ENCODE measurements at places on chromosomes 16 and 17. TPM values are rescaled to one million over a fixed set of nuclear protein-coding genes. Genes with fewer than 3 reads are reported as not detected.

DNA sequence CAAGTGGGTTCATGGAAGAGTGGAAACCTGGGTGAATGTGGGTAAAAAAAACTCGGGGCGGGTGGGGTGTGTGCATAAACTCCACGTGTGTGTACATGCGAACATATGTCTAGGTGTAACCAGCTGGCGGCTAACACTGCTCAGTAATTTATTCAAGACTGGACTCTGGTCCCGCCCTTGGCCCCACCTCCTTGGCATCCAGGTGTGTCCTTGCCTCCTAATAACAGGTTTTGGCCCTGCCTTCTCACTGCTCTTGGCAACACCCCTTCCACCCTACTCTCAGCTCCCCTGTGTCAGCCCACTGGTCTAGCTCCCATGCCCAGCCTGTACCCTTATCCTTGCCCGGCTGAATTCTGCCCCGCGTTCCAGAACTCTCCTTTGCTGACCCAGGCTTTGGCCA is 8.3 kb downstream of the FLII start:
- no peak for DNase-seq
- H3K4me3 ChIP-seq = no peak overlapping the region
- H3K27me3 ChIP-seq = no peaks in the 10 kb centered on the region
- H3K27ac ChIP-seq = no peak overlapping the region
- peaks cover 49% of the 10 kb centered on the region for H3K36me3 ChIP-seq

TBX2 gene
- total RNA-seq = 23.8 TPM

- H3K4me1 ChIP-seq = peaks cover 16% of the 10 kb centered on the region
- no peak overlapping the region for H3K27ac ChIP-seq
- no peak overlapping the region for H3K4me3 ChIP-seq
- DNase-seq = no peak
- no peaks in the 10 kb centered on the region for H3K27me3 ChIP-seq
Measured at GRCh38 chr17:75267411-75268232, 3.4 kb downstream of the MIF4GD start.

GRCh38 chr17:17812211-17813054 is 24.4 kb downstream of the SREBF1 start:
- H3K27me3 ChIP-seq = no peaks in the 10 kb centered on the region
- peaks cover 3% of the 10 kb centered on the region for H3K36me3 ChIP-seq
- H3K4me1 ChIP-seq = peaks cover 3% of the 10 kb centered on the region
- peak overlapping the region; percentile 85 for H3K27ac ChIP-seq

GRCh38 chr17:78774453-78774852 is 7.6 kb downstream of the CYTH1 start:
- H3K27ac ChIP-seq = peak overlapping the region; percentile 39
- no peak for DNase-seq
- H3K27me3 ChIP-seq = no peaks in the 10 kb centered on the region
- H3K4me3 ChIP-seq = peak overlapping the region; percentile 27
- H3K4me1 ChIP-seq = peaks cover 3% of the 10 kb centered on the region

- no peak overlapping the region for H3K27ac ChIP-seq
- H3K4me1 ChIP-seq = no peaks in the 10 kb centered on the region
- H3K4me3 ChIP-seq = no peak overlapping the region
- H3K36me3 ChIP-seq = no peaks in the 10 kb centered on the region
- H3K27me3 ChIP-seq = no peaks in the 10 kb centered on the region
- DNase-seq = no peak
Measured at GRCh38 chr16:14335297-14335696, 264.2 kb downstream of the MRTFB start.

DNA sequence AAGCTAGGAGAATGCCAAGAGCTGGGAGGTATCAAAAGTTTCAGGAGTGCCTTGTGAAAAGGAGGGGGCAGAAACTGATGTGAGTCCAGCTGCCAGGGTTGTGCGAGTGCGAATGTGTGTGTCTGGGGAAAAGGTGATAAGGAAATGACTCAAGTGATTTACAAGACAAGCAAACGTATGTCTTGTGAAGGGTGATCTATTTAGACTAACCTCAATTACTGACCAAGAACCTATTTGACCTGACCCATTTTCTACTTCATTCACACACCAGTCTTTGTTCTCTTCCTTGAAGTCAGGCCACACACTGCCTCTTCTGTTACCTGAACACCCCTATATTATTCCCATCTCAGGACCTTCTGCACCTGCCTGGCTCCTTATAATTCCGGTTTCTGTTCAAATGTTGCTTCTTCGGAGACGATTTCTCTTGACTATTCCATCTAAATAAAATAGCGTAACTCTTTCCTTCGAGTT is 1.0 kb downstream of the GDE1 start:
- no peak for DNase-seq
- no peaks in the 10 kb centered on the region for H3K27me3 ChIP-seq
- H3K4me3 ChIP-seq = peak overlapping the region; percentile 92

- H3K4me1 ChIP-seq = no peaks in the 10 kb centered on the region
- no peak overlapping the region for H3K4me3 ChIP-seq
- no peak for DNase-seq
- no peaks in the 10 kb centered on the region for H3K27me3 ChIP-seq
- H3K36me3 ChIP-seq = no peaks in the 10 kb centered on the region
Measured at GRCh38 chr17:62720126-62720850, 87.8 kb downstream of the MARCHF10 start.

- H3K27ac ChIP-seq = no peak overlapping the region
- DNase-seq = no peak
- no peak overlapping the region for H3K4me3 ChIP-seq
- no peaks in the 10 kb centered on the region for H3K36me3 ChIP-seq
Measured at GRCh38 chr17:33202021-33202420, 91.1 kb downstream of the ASIC2 start.

BCAR1 gene
- total RNA-seq = 57.3 TPM

TNS4 gene
- total RNA-seq = not detected

- H3K4me3 ChIP-seq = no peak overlapping the region
- H3K27ac ChIP-seq = no peak overlapping the region
- peak; percentile 66 for DNase-seq
Measured at GRCh38 chr17:42067371-42068091, 17.1 kb upstream of the C17orf113 start.

- no peak within 1 kb of the TSS for H3K27ac ChIP-seq
- H3K27me3 ChIP-seq = peaks cover 62% of the 10 kb centered on the region
- H3K4me1 ChIP-seq = no peaks in the 10 kb centered on the region
- H3K36me3 ChIP-seq = no peaks in the 10 kb centered on the region
- DNase-seq = no peak
Measured at GRCh38 chr16:12901597-12902461, at the start of gene SHISA9. Gene SHISA9 (plus strand): TSS chr16:12901598.

FOXF1 gene
- 0.21 TPM for total RNA-seq

GP2 gene
- 2.4 TPM for total RNA-seq

DNA sequence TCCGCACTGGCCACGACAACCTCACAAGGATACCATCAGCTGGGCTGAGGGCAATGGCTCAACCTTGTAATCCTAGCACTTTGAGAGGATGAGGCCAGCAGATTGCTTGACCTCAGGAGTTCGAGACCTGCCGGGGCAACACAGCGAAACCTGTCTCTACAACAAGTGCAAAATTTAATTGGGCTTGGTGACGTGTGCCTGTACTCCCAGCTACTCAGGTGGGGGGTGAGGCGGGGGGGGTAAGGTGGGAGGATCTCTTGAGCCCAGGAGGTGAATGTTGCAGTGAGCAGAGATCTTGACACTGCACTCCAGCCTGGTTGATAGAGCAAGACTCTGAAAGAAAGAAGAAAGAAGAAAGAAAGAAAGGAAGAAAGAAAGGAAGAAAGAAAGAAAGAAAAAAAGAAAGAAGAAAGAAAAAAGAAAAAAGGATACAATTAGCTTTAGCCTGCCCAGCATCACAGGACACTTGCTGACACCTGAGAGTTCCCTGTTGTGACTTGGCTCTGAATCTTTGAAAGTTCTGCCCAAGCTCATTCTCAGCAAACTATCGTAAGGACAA is 5.2 kb upstream of the MT1E start:
- H3K4me1 ChIP-seq = no peaks in the 10 kb centered on the region
- DNase-seq = no peak
- H3K27ac ChIP-seq = no peak overlapping the region
- H3K4me3 ChIP-seq = no peak overlapping the region
- no peaks in the 10 kb centered on the region for H3K27me3 ChIP-seq

TTLL6 gene
- 4.8 TPM for total RNA-seq

DNA sequence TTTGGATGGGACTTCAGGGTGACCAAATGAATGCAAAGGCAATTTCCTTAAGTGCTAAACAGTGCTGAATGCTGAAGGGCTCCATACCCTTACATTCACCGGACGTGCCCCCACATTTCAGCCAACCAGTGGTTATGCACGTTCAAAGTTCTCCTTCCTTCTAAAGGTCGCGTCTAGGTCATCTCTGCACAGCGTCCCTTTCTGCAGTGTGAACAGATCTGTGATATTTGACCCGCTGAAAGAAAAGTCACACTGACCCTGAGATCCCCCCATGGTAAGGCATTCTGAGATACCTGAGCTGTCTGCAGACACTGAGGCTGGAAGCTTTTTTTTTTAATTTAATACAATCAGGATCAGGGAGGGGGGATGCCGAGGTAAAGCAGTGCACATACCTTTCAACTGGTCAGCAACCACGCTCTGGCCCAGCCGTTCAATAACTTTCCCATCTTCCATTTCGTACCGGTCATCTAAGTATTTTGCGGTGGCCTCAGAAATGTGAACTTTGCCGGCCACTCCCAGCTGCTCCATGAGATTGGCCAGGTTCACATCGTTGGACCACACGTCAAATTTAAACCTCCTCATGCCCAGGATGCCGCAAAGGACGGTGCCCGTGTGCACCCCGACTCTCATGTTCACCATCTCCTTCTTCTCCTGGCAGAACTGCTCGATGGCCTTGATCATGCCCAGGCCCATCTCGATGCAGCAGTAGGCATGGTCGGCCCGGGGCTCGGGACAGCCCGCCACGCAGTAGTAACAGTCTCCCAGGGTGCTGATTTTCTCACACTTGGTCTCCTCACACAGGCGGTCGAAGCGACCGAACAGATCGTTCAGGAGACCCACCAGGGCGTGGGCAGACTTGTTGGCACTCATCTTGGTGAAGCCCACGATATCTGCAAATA is 2.6 kb downstream of the ADCY9 start:
- no peak overlapping the region for H3K4me3 ChIP-seq
- H3K27ac ChIP-seq = no peak overlapping the region
- H3K36me3 ChIP-seq = peaks cover 10% of the 10 kb centered on the region

SPIRE2 gene
- total RNA-seq = 7.2 TPM

PIK3R5 gene
- total RNA-seq = 62.1 TPM

DNA sequence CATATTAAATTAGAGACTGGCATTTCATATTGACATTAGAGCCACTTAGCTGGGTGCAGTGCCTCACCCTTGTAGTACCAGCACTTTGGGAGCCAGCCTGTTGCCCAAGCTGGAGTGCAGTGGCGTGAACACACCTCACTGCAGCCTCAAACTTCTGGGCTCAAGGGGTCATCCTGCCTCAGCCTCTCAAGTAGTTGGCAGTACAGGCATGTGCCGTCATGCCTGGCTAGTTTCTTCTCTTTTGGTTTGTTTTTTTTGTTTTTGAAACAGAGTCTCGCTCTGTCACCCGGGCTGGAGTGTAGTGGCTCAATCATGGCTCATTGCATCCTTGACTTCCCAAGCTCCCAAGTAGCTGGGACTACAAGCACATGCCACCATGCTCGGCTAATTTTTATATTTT is 8.7 kb downstream of the PPM1E start:
- no peaks in the 10 kb centered on the region for H3K36me3 ChIP-seq
- peaks cover 19% of the 10 kb centered on the region for H3K27me3 ChIP-seq
- DNase-seq = no peak

SLC13A2 gene
- not detected for total RNA-seq

- DNase-seq = no peak
- no peak overlapping the region for H3K27ac ChIP-seq
- peaks cover 21% of the 10 kb centered on the region for H3K36me3 ChIP-seq
- peaks cover 47% of the 10 kb centered on the region for H3K4me1 ChIP-seq
- no peaks in the 10 kb centered on the region for H3K27me3 ChIP-seq
Measured at GRCh38 chr17:79000396-79001189, 9.0 kb downstream of the CANT1 start.

GRCh38 chr16:25270577-25270976 is 12.9 kb upstream of the ZKSCAN2 start:
- H3K27ac ChIP-seq = no peak overlapping the region
- H3K36me3 ChIP-seq = no peaks in the 10 kb centered on the region
- H3K4me1 ChIP-seq = no peaks in the 10 kb centered on the region
- no peak overlapping the region for H3K4me3 ChIP-seq
- no peak for DNase-seq

GRCh38 chr16:23156946-23157460 is 7.8 kb upstream of the USP31 start:
- no peaks in the 10 kb centered on the region for H3K4me1 ChIP-seq
- no peak overlapping the region for H3K27ac ChIP-seq
- DNase-seq = no peak
- no peaks in the 10 kb centered on the region for H3K36me3 ChIP-seq
- peaks cover 5% of the 10 kb centered on the region for H3K27me3 ChIP-seq

DNA sequence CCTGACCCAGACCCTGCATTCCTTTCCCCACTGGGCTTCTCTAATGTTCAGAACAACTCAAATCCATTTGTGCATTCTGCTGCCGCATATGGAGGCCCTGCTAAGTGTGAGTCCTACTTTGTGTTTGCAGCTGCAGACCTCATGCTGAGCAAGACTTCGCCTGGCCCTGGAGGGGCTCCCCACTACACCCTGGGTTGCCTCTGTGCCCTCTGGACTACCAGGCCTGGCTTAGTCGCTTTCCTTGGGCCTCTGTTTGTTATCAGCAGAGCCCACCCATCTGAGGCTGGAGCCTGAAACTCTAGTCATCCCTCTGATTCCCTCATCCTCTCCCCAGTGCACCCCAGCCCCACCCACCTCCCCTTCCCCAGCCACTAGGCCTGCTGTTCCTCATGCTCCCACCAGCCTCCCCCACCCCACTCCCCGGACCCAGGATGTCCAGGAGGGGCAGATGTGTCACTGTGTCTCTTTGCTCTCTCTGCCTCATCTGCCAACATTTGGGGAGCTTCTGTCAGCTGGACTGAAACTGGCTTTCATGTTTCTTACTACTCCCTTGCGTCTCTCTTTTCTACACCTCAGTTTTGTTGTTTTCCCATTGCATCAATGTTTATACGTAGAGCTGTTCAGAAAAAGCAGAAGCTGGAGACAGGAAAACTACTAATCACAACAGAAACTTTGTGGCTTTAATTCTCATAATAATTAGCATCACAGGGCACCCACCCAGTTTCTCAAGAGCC is 17.9 kb upstream of the CD300E start:
- no peak for DNase-seq
- H3K27me3 ChIP-seq = no peaks in the 10 kb centered on the region
- no peak overlapping the region for H3K4me3 ChIP-seq
- no peaks in the 10 kb centered on the region for H3K4me1 ChIP-seq
- H3K36me3 ChIP-seq = no peaks in the 10 kb centered on the region
- H3K27ac ChIP-seq = no peak overlapping the region

ELOB gene
- total RNA-seq = 732 TPM

DNA sequence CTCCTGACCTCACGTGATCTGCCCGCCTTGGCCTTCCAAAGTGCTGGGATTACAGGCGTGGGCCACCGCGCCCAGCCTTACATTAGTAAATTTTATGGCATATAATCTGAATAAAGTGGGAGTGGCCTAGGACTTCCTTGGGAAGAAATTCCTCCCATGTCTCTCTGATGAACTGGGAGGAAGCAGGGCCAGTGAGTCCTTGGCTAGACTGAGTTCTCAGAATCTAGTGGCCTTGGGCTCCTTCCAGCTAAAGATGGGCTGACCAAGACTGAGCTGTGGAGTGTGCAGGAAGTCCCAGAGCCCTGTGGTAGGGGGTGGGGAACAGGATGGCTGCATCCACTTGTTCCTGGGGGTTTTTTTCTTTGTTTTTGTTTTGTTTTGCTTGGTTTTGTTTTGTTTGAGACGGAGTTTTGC is 10.0 kb upstream of the NAGLU start:
- DNase-seq = no peak
- H3K27ac ChIP-seq = peak overlapping the region; percentile 23
- no peaks in the 10 kb centered on the region for H3K36me3 ChIP-seq
- H3K4me3 ChIP-seq = no peak overlapping the region
- no peaks in the 10 kb centered on the region for H3K27me3 ChIP-seq

RNF222 gene
- total RNA-seq = not detected
